ENCODE measurements at places on chromosomes 13 and 19.

DNA sequence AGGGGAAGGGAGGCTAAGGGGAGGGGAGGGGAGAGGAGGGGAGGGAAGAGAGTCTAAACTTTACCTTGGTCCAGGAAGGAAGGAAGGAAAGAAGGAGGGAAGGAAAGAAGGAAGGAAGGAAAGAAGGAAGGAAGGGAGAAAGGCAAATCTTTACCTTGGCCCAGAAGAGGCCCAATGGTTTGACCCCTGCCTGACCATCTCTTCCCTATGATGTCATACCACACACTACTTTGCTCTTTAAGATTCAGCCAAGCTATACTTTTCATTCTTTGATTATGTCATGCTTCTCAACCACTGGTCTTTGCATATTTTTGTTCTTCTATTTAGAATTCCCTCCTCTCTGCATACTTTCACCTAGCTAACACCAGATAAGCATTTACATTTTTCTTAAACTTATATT, 1077.5 kb downstream of the PCDH9 start:
- DNase-seq: no peak

DNA sequence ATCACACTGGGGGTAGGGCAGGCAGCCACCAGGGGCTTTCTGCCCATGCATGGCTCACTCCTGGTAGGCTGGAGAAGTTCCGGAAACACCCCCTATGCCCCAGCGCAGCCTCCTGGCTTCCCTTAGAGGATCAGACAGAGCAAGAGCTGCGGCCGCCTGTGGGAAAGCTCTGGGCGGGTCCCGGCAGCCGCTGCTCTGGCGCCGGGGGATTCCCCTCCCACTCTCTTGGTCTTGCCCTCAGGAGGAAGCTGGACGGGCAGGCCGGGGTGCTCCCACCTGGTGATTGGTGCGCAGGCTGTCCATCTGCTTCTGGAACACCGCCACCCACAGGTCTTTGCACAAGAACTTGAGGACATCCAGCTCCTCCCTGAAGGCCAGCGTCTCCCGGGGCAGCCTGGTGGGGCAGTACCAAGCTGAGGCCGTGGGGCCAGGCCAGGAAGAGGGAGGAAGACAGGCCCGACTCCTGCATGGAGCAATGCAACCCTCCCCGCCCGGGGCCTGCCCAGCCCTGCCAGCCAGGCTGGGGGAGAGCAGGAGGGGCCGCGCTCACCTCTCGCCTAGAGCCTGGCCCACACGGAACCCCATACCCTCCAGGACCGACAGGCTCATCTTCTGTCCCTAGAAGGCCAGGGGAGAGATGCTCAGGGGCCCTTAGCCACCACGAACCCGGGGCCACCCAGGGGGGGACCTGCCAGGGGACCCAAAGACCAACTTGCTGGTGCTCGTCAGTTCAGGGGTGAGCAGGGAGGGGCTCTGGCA, 4.0 kb upstream of the NKPD1 start:
- DNase-seq: peak; percentile 53

GRCh38 chr19:57273014-57273413, 7.3 kb upstream of the ZNF460 start:
- DNase-seq: no peak

GRCh38 chr19:10920781-10921180, 7.7 kb downstream of the YIPF2 start:
- no peak for DNase-seq

DNA sequence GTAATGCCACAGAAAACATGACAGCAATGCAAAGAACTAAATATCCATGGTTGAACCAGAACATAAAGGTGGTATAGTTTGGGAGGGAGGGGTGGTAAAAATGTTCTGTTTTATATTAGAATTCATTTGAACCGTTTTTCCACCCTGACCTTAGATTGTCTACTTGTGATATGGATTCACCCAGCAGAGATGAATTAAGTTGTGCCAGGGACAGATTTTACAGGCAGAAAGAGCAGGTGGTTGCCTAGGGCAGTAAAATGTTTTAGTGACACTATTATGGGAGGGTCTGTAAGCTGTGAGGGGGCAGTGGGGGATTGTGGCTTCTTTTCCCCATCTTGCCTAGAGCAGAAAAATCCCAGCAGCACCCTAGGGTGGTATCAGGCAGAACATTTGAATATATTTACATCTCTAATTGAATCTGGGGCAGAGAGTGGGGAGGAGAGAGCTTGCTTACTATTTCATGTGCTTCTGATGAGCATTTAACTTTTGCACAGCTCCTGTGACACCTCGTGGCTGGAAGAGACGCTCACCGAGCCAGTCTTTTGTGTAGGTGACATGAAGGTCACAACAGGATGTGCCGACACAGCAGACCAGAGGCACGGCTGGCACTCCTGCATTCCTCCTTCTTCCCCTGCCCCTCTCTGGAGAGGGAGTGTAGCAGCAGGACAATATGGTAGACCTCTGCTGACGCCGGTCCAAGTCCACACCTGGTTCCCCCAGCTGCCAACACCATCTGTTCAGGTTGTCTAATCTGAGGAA, 452.3 kb downstream of the IRS2 start:
- no peak for DNase-seq

GRCh38 chr13:104750377-104750776, 1684.2 kb upstream of the SLC10A2 start:
- DNase-seq: no peak

GRCh38 chr13:27161980-27162379, 9.6 kb downstream of the USP12 start:
- no peak for DNase-seq

DNA sequence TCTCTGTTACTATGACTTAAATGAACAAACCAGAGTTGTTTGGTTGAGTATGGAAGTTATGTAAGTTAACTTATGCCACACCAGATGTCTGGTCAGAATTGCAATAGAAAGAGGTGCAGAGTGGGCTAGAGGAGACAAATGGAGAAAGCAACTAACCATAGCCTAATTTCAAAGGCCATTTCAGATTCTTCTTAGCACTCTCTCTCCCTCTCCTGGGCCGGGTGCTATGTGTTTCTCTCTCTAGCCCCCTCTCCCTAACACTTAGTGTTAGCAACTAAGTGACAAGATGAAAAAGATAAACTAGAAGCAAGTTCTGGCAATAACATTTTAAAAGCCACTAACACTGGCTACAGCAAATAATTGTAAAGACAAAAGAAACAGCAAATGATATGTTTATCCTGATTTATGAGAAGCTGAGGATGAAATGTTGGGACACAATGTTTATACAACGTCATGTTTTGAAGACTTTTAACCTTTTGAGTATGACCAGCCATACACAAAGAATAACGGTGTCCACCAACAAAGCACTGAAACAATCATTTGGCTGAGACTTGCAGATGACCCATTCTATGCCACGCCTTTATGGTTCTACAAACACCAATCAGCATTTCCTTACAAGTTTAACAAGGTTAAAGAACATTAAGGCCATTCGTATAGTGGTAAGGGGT, 18.6 kb downstream of the SERPINE3 start:
- no peak for DNase-seq

GRCh38 chr19:55493645-55494171, 5.5 kb downstream of the SSC5D start:
- no peak for DNase-seq

DNA sequence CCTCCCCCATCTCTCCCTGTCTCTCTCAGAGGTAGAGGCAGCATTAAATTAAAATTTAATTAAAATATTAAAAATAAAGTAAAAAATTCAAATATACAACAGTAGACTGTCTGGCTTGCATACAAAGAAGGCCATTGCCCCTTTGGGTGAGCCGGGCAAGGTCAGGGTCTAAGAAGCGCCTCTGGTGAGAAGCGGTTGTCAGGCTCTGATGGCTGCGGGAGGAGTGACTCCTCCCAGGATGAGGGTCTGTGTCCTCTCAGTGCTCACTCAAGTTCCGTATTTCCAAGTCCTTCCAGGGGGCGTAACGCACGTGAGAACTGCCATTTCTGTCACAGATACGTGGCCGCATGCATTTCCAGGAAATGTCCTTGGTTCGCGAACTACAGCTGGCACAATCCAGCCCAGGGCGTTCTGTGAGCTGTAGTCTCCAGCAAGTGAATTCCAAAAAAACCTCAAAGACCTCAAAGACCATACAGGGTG, 737 bp upstream of the ZNF181 start:
- DNase-seq: peak; percentile 88

GRCh38 chr19:6887316-6887715, at the start of gene ADGRE1:
ADGRE1 (plus strand) TSS chr19:6887579; CDS start chr19:6887609, 30 bp downstream.
- DNase-seq: no peak

DNA sequence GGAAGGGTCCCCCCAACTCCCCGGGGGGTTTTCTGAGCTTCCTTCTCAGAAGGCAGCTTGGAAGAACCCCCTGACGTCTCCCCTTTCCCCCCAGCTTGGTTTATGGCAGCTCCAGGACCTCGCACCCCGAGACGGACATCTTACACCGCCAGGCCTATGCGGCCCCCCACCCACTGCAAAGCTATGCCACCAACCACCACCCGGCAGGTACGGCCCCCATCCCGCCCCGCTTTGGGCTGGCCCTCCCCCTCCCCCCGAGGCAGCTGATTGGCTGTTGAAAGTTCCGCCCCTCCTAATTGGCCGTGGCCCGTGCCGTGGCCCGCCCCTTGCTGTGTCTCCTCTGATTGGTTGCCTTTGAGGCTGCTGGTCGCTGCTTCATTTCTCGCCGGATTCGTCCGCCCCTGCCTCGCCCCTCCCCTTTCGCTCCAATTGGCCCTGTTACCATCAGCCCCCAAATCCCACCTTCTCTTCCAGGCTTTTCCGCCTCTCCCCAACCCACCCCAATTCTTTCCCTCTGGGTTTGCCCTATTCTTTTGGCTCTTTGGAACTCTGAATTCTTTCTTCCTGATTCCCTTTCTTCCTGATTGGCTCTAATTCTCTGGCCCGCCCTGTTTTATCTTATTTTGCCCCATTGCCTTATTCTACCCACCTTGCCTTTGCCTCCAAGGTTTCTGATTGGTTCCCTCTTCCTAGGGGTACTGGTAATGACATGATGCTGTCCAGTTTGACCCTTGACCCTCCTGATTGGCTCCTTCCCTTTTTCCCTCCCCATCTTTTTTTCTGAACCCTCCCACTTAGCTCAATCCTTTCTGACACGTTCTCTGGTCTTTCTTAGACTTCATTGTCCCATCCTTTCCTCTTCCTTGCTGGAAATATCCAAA, 2.5 kb downstream of the PRR12 start:
- DNase-seq: peak; percentile 97

DNA sequence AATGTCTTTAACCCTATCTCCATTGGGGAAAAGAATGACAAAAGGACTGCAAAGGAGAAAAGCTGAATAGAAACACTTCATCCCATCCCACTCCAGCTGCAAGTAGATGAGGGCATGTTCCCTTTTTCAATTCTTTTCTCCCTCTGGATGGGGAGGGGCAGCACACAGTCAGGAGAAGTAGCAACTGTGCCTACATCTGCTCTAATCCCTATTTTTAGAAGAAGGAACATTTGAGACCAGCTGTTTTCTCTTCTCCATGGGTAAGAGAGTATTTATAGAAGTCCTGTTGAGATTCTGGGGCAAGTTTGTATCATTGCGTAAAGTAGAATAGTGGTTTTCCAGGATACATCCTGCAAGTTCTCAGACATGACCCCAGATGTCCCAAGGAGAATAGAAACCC, 9.3 kb upstream of the GTF3A start:
- DNase-seq: no peak

DNA sequence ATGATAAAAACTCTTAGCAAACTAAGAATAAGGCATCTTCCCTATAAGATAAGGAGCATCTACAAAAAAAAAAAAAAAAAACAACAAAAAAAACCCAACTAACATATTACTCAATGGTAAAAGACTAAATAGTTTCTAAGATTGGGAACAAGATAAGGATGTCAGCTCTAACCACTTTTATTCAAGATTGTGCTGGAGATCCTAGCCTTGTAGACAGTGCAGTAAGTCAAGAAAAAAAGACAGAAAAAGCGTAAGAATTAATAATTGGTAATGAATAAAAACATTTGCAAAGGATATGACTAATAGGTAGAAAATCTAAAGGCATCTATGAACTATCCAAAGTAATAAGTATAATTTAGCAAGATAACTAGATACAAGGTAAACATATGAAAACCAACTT, 33.0 kb downstream of the ZIC2 start:
- no peak for DNase-seq

DNA sequence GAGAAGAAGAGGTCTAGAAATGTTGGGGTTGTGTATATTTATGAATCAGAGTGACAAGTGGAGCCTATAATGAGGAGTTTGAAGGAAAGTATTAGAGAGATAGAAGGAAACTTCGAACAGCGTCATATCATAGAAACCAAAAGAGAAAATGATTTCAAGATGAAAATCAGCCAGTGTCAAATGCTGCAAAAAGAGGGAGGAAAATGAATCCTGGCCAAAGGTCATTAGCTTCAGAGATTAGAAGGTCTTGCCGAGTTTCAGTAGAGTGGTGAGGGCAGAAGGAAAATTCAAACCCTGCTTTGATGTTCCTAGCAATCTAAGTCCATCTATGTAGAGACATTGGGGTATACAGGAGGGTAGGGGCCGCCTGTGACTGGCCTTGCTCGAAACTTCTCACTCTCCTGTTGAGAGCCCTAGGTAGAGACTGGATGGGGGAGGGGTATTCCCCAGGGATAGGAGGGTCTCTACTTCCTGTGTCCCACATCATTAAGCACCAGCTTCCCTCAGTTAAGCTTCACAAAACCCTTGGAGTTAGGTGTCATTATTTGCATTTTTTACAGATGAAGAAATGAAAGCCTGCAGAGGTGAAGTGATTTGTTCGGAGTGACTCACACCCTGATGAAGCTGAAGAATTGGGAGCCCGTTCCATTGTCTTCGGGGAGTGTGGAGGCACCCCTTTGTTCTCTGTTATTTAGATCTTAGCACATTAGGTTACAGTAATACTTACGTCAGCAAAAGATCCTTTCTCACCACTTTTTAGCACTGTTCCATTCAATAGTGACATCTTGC, 62.8 kb downstream of the FGF9 start:
- DNase-seq: no peak

DNA sequence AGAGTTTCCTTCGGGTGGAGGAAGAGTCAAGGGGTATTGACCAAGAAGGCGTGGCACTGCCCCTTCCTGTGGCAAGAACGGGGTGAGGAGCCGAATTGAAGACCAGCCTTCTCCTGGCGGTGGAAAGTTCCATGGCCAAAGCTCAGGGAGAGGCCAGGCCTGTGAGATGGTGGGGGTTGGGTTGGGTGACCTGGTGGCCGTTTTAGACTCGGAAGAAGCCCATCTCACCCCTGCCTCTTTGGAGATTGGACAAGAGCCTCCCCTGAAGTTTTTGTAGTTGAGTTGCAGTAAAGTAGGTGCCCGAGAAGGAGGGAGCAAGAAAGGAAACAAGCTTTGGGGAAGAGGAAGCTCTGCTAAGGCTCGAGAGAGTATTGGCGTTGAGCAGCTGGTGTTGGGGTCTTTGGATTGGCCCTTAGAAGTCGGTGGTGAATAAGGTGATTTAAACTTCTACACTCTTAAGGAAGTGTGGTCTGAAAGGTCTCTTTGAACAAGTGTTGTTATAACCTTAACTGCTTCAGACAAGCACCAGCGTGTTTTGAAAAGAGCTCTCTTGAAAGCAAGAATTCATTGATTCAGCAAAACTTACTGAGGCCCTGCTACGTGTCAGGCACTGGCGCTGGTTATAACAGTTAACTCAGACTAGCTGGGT, 964 bp downstream of the SPINT2 start:
- DNase-seq: no peak

All from adrenal gland (tissue), 19 donors.